ENCODE measurements at places on chromosomes 1 and 21.

DNA sequence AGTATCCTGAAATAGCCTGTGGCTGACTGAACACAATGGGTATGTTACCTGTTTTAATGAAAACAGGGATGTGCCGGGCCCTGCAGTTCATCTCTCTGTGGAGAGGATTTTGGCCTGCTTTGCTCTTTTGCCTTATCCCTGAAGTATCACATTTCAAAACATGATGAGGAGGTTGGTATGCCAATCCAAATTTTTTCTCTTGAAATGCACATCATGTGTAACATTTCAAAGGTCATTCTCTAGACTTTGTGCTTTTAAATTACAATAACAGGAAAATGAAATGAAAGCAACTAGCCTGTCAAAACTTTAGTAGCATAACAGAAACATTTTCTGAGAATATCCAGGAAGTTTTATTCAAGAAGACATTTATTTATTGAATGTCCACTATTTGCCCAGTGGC, 118.9 kb downstream of the SLC44A5 start:
- DNase-seq, result no peak

DNA sequence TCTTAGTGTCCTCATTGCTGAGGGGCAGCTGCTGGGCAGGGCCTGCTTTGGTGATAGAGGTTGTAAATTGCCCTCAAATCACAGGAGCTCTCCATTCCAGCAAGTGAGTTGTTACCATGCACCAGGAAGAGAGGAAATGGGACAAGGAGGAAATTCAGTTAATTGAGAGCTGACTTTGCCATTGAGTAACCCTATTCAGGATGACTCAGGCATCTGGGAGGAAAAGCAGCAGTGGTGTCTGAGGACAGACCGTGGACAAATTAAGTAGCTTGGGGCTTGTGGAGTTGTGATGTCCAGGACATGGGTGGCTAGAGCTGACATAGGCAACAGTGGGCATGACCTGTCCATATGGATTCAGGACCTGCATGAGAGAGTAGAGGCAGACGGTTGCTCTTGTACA, 5.9 kb downstream of the ARHGEF10L start:
- DNase-seq, result no peak

- DNase-seq, result no peak
These were observed 52.8 kb downstream of the TRIM11 start for GRCh38 chr1:228353601-228354371.

- no peak for DNase-seq
These were observed 87.8 kb downstream of the MRPL37 start for GRCh38 chr1:54287801-54288211.

- DNase-seq, result no peak
These were observed 32.1 kb upstream of the PLPPR4 start for GRCh38 chr1:99232172-99232571.

GRCh38 chr1:38052750-38053415, 6.3 kb upstream of the POU3F1 start:
- DNase-seq, result no peak

GRCh38 chr21:43832158-43832550, 32.9 kb upstream of the AGPAT3 start:
- DNase-seq, result no peak

- DNase-seq, result no peak
These were observed 627 bp downstream of the ADARB1 start for GRCh38 chr21:45074818-45075595.

DNA sequence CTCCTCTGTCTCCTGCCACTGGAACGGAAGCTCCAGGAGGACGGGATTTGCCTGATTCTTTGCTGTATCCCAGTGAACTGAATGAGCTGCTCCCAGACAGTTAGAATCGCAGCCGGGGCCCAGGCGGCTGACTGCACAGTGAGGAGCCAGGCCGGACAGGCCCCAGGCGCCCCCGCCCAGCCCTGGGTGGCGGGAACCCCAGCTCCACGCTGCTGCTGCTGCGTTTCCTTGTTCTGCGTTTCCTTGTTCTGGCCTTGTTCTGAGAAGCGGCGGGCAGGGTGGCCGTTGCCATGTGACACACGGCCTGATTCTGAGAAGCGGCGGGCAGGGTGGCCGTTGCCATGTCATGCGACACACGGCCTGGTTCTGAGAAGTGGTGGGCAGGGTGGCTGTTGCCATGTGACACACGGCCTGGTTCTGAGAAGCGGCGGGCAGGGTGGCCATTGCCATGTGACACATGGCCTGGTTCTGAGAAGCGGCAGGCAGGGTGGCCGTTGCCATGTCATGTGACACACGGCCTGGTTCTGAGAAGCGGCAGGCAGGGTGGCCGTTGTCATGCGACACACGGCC, 56.2 kb downstream of the SLC37A1 start:
- DNase-seq, result no peak

GRCh38 chr1:106755682-106756406, 300.6 kb upstream of the PRMT6 start:
- DNase-seq, result no peak

DNA sequence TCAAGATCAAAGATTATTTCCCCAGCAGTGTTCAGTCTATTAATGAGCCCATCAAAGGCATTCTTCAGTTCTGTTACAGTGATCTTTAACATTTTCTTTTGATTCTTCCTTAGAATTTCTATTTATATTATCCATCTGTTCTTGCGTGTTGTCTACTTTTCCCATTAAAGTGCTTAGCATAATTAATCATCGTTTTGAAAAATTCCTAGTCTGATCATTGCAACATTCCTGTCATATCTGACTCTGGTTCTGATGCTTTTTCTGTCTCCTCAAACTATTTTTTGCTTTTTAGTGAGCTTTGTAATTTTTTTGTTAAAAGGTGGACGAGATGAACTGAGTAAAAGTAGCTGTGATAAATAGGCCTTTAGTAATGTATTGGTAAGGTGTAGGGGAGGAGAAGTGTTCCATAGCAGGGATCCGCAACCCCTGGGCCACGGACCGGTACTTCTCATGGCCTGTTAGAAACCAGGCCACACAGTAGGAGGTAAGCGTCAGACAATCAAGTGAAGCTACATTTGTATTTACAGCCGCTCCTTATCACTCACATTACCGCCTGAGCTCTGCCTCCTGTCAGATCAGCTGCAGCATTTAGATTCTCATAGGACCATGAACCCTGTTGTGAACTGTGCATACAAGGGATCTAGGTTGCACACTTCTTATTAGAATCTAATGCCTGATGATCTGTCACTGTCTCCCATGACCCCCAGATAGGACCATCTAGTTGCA, 163.3 kb downstream of the PIK3R3 start:
- no peak for DNase-seq

DNA sequence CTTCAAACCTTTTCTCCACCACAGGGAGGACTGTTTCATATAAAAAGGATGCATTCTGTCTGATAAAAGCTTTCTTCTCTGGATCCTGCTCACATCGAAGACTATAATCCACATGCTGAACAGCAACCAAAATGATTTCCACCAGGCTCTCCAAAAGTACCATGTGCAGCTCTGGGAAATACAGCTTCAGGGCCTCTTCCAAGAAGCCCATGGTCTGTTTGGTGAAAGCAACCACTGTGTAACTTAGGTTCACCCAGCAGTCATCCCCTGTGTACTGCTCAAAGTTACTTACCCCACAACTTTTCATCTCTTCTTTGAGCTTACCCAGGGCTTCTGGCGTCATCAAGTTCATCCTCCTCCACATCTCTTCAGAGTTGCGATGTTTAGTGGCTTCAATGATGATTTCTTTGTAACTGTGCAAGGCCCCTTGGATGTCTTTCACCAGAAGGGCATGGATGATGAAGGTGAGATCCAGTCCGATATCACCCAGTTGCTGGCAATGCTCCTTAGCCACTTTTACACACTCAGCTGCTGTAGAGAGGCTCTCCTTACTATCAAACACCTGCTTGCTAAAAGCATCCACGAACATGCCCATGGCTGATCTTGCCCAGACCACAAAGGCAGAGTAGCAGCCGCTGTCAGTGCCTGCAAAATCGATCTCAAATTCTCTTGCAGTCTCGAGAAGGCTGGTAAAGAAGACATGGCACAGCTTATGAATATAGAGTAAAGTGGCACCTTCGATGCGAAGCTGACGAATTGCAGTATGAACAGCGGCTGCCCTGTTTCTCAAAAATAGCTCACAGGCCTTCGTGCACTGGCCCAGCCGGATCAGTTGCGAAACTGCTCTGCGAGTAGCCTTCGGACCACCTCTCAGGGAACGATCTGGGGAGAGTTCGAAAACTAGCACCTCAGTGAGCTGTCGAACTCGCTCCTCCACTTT, 1.7 kb downstream of the EXOC8 start:
- no peak for DNase-seq

GRCh38 chr1:228938537-228938901, 203.2 kb downstream of the RHOU start:
- DNase-seq, result no peak

DNA sequence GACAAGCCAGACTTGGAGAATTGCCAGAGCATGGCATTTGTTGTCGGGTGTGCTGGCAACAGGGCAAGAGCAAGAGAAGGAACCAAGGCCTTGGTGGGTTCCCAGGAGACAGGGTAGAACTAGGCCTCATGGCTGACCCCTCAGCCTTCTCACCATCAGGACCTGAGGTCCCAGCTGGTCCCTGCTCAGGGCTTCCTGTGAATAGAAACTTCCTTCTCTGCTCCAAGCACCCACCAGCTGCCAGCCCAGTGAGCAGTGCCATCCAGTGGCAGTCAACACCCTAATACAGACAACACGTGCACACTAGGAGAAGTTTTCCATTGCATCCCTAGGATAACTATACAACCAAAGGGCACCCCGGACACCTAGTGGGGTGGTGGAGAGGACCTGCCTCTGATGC, 22.8 kb downstream of the S100A6 start:
- no peak for DNase-seq

GRCh38 chr1:1441002-1441888, 5.8 kb downstream of the VWA1 start:
- no peak for DNase-seq

GRCh38 chr1:84073266-84073665, 70.8 kb upstream of the PRKACB start:
- no peak for DNase-seq

DNA sequence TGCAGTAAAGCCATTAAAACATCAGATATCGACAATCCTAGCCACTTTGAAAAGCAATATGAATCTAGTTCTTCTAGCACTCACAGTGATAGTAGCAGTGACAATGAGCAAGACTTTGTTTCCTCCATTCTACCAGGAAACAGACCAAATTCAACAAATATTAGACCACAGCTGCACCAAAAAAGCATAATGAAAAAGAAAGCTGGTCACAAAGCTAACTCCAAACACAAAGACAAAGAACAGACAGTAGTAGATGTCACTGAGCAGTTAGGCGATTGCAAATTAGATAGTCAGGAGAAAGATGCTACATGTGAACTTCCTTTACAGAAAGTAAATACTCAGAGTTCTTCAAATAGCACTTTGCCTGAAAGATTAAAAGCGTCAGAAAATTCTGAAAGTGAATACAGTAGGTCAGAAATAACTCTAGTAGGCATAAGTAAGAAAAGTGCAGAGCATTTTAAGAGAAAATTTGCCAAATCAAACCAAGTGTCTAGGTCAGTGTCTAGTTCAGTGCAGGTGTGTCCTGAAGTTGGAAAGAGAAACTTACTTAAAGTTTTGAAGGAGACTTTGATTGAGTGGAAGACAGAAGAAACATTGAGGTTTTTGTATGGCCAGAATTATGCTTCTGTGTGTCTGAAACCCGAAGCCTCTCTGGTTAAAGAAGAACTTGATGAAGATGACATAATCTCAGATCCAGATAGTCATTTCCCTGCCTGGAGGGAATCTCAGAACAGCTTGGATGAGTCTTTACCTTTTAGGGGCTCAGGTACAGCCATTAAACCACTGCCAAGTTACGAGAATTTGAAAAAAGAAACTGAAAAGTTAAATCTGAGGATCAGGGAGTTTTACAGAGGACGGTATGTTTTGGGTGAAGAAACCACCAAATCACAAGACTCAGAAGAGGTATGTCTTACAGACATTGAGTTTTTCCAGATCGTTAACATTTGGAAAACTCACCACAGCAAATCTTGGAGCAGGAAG, 24.9 kb downstream of the RPAP2 start:
- no peak for DNase-seq

- DNase-seq, result no peak
These were observed 6.4 kb upstream of the COL6A1 start for GRCh38 chr21:45975020-45975666.

DNA sequence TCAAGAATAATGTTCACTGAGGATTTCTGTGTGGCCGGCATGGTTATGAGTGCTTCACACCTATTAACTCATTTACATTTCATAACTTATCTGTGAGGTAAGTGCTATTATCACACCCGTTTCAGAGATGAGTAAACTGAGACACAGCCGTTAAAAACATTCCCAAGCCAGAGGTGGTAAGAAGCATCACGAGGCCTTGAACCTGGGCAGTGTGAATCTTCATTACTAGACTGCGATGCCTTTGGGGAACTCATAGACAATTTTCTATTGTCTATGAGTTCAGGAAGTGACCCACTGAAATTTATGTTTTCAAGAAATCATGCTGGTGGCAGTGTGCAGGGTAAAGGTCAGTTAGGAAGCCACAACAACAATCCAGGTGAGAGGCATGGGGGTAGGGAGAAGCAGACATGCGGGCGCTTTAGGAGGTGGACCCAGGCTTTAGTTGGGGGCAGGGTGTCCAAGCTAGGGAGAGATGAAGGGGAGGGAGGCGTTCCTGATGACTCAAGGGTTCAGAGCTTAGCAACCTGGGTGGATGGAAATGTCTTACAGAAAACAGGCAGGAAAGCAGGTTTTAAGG, 14.5 kb downstream of the GNG12 start:
- no peak for DNase-seq

DNA sequence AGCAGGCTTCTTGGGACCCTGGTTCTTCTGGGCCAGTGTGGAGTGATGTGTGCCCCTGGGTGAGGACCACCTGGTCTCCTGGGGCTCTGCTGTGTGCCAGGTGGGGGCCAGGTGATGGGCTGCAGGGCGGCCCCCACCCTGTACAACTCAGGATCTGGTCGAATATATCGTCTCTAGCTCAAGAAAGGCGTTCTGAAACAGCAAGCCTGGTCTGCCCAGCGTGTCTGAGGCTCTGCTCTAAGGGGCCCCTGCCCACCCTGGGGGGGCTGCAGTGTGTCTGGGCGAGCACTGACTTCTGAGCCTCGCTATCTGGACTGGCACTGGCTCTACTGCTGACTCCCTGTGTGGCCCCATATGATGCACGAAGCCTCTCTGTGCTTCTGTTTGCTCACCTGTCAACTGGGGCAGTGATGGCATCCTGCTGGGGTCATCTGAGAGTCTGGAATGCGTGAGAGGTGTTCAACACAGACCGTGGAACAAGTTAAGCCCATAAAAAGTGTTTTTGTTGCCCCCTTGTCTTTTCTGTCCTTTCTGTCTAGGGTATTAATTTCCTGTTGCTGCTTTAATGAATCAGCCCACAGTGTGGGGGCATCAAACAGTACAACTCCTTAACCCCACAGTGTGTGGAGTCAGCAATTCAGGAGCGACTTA, 56.0 kb upstream of the TRAPPC10 start:
- no peak for DNase-seq
